Body of pancreas (tissue), 4 donors: ENCODE measurements at places on chromosomes 4 and X. TPM values are rescaled to one million over a fixed set of nuclear protein-coding genes. Genes with fewer than 3 reads are reported as not detected.

DNA sequence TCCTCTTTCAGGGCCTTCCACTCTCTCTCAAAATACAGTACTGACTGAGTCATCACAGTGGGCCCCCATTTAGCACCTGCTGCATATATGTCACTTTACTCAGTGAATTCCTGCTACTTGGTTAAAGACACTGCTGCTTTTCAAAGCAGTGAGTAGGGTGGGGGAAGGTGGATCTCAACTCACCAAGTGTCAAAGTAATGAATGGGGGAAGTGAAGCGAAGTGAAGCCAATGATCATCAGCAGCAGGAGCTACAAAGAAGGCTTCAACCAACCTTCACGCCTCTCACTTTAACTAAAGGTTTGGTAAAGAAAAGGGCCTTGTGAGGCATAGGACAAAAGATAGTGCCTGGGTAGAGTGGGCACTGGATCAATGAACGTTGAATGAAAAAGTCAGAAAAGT, 424.1 kb downstream of the SMARCA1 start:
- DNase-seq = no peak

Gene ACE2
- 17.5 TPM for total RNA-seq

DNA sequence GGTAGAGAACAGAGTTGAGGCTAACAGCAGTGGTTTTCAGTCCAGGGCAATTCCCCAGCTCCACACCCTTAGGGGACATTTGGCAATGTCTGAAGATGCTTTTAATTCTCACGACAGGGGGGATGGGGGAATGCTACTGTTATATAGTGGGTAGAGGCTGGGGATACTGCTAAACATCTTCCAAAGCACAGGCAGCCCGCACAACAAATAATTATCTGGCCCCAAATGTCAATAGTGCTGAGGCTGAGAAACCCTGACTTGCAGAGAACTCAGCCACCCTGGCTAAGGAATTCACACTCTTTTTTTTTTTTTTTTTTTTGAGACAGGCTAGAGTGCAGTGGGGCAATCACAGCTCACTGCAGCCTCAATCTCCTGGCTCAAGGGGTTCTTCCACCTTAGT, 60.6 kb downstream of the POLR2B start:
- no peak for DNase-seq

GRCh38 chr4:186765673-186766546, 42.3 kb upstream of the FAT1 start:
- DNase-seq = no peak

- DNase-seq = no peak
Measured at GRCh38 chr4:81919223-81919622, 447.5 kb upstream of the RASGEF1B start.

Gene CCDC149
- 9.6 TPM for total RNA-seq

Gene AMTN
- not detected for total RNA-seq

GRCh38 chrX:136731207-136731782, 49.4 kb downstream of the ARHGEF6 start:
- DNase-seq = no peak

Gene KCND1
- total RNA-seq = 0.52 TPM

Gene TRPC3
- 0.26 TPM for total RNA-seq

Gene FGB
- total RNA-seq = not detected
